Fibroblast of upper back skin (primary cell): ENCODE measurements at places on chromosomes 4 and X.

DNA sequence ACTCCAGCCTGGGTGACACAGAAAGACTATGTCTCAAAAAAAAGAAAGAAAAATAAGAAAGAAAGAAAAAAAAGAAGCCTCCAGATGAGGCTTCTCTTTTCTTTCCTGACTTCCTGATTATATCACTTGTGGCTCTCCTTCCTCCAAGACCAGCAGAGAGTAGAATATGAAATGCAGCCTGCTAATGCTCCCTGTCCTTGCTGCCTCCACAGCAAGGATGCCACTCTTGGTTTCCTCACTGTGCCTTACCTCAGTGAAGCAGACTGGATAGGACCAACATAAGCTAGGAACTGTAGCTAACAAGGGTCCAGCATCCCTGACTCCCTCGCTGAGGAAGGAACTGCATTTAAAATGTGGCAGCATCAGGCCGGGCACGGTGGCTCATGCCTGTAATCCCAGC, 11.7 kb downstream of the SLC25A43 start:
- DNase-seq = no peak

DNA sequence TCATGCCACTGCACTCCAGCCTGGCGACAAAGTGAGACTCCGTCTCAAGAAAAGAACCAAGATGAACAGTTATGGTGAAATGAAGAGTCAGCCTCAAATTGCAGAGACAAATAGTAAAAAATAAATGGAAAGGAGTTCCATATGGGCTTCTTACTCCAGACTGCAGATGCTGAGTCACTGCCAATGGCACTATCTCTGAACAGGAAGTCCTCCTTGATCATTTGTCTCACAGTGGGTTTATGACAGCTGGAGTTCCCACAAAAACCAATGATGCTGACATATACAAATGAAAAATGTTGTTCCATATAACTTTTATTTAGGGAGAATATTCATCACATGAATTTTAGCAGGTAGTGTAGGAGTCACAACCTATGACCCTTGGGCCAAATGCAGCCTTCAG, 631.6 kb downstream of the PCDH18 start:
- DNase-seq = peak; percentile 63

- DNase-seq = no peak
Measured at GRCh38 chr4:58061967-58062366, 951.8 kb upstream of the IGFBP7 start.

DNA sequence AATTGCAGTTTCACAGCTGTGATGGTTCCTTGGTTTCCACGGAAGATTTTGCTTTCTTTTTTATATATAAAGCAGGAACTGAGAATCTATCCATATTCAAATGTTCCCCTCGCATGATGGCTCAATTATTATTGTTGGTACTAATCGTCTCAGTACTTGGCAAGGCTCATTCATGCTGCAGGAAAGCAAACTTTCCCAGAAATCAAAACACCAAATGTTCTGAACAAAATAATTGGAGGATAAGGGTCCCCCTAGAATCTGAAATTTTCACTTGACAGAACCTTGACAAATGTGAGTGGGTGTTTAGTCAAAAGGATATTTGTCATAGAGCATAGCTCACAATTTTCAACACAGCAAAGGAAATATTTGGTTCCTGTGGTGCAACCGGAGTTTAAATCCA, 1598.6 kb upstream of the PCDH7 start:
- no peak for DNase-seq

- DNase-seq = peak; percentile 12
Measured at GRCh38 chr4:189117426-189117825, 823.2 kb upstream of the FRG1 start.

DNA sequence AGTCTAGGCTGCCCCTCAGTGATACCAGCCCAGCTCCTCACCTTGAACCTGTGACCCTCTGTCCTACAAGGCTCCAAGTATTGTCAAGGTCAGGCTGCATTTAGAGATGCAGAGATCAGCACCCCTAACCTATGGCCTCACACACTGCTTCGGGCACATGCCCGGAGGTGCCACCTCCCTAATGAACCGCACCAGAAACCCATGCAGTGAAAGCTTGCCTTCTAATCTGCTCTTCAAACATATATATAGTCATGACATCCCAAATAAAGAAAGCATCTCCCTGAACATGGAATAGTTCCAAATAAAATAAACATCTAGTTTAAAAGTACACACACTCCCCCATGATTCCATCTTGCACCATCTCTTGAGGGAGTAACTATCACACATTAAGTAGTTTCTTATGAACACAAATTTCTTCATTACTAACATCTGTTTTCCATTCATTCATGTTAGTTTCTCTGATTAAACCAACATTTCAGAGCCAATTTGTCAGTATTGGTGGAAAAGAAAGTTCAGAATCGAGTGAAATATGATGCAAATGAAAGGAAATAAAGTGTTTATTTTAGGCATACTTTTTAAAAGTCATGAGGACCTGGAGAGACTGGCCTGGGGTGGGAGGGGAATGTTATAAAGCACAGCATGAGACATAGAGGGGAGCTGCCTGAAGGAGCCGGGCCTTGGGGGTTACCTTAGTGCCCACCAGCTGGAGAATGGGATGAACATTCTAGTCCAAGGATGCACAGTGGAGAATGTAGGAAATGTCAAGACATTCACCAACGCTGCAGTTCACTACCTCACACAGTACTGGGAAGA, 19.2 kb downstream of the CC2D2A start:
- DNase-seq = peak; percentile 83

DNA sequence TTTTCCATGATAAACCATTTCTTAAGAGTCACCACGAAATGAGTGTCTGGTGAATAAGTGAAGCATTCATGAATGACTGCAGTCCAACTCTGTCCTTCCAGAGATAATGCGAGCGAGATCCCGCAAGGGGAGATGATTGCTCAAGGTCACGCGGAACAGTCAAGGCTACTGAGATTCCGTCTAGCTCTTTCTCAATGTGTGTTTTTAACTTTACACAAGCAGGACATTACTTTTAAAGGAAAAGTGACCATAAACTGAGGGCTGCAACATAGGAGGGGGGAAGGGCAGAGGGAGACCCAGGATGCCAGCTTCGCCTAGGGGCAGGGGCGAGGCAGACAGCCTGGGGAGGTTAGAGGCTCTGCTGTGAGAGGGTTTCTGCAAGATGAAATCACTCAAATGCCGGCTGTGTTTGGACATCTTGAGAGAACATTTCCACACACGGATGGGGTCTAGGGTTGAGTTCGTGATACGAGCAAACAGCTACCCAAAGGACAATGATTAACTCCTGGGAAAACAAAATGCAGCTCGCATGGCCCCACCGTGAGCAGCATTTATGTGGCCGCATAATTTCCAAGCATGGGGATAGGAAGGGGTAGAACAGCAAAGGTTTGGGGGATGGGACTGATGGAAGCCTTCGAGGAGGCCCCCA, 23.8 kb upstream of the CCNQ start:
- DNase-seq = no peak

- no peak for DNase-seq
Measured at GRCh38 chr4:152374153-152374552, 161.7 kb downstream of the FBXW7 start.

GRCh38 chrX:149846789-149847188, 34.2 kb upstream of the MAGEA8 start:
- DNase-seq = no peak

DNA sequence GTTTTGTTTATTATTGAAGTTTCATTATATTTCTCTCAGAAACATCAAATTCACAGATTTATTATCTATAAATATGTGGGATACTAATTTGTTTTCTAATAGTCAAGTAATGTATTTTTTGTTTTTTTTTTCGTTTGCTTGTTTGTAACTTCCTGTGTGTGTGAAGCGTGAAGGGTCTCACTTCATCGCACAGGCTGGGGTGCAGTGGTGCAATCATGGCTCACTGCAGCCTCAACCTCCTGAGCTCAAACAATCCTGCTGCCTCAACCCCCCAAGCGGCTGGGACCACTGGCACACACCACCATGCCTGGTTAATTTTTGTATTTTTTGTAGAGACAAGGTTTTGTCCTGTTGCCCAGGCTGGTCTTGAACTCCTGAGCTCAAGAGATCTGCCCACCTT, 55.1 kb downstream of the SH3RF1 start:
- no peak for DNase-seq

DNA sequence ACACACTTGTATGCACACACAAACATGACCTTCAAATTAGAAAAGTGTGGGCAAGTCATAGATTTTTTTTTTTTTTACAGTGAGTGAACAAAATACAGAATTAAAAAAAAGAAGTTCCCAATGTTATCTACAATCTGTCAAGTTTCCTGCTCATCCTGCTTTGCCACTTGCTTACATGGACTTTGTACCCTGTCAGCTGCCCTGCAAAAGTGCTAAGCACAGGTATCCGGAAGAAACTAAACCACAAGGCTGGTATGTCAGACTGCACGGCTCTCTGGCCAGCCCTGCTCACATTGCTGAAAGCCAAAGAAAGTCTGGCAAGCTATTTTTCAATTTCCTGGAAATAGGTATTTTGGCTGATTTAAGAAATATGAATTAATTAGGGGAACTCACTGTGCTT, 38.9 kb upstream of the BCLAF3 start:
- DNase-seq = no peak

GRCh38 chrX:118872102-118872566, 48.5 kb downstream of the ZCCHC12 start:
- DNase-seq = no peak

- no peak for DNase-seq
Measured at GRCh38 chr4:139841464-139842195, 176.0 kb downstream of the MGST2 start.

GRCh38 chr4:14368391-14368790, 633.9 kb upstream of the CPEB2 start:
- DNase-seq = no peak

- DNase-seq = no peak
Measured at GRCh38 chrX:110863883-110864282, 68.3 kb upstream of the CHRDL1 start.

DNA sequence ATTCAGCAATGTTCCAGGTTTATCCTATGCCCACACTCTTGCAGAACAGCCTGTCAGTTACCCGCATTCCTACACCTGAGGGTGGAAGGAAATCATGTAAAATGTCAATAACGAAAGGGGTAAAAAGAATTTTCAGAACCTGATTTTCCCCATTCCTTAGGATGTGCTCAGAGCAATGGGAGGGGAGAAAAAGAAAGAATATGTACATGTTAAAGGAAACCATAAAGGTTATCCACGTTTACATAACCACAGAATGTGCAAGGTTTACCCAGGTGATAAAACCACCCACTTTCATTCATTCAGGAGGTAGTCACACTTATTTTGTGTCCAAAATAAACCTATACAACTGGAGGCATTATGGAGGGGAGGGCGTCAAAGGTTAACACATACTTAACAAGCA, 335.5 kb downstream of the ZNF674 start:
- DNase-seq = no peak

DNA sequence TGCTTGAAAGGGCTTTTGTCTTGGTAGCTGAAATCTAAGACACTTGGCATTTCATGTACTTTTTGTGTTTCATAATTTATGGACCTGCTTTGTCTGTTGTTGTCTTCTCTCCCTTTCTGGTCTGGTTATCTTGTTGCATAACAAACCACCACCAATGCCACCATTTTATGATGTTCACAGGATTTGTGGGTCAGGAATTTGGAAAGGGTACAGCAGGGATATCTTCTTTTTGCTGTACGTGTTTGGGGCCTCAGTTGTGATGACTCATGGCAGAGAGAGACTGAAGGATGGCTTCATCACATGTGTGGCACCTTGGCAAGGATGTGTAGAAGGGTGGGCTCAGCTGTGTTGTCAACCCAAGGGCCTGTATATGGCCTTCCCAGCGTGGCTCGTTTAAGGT, 35.2 kb downstream of the KDM6A start:
- DNase-seq = no peak

GRCh38 chr4:38466401-38466800, 197.6 kb upstream of the KLF3 start:
- no peak for DNase-seq

- no peak for DNase-seq
Measured at GRCh38 chrX:153719238-153719637, 4.9 kb downstream of the BCAP31 start.

GRCh38 chr4:128571747-128572146, 237.8 kb upstream of the JADE1 start:
- DNase-seq = peak; percentile 92

GRCh38 chr4:3437582-3437936, 4.2 kb upstream of the HGFAC start:
- DNase-seq = no peak

- DNase-seq = no peak
Measured at GRCh38 chrX:153200462-153200861, 21.4 kb downstream of the MAGEA1 start.

GRCh38 chrX:137982472-137983172, 416.7 kb downstream of the ZIC3 start:
- DNase-seq = no peak

DNA sequence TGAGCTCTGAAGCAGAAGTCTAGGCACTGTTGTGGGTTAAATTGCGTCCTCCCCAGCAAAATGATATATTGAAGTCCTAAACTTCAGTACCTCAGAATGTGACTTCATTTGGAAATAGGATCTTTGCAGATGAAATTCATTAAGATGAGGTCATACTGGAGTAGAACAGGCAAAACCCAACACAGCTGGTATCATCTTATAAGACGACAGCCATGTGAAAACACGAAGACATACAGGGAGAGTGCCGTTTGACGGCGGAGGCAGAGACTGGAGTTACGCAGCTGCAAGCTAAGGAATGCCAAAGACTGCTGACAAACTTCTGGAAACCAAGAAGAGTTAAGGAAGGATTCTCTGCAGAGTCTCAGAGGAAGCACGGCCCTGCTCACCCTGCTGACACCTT, 241.5 kb downstream of the MAML3 start:
- peak; percentile 49 for DNase-seq

- DNase-seq = no peak
Measured at GRCh38 chr4:97349468-97350186, 793.6 kb downstream of the STPG2 start.

DNA sequence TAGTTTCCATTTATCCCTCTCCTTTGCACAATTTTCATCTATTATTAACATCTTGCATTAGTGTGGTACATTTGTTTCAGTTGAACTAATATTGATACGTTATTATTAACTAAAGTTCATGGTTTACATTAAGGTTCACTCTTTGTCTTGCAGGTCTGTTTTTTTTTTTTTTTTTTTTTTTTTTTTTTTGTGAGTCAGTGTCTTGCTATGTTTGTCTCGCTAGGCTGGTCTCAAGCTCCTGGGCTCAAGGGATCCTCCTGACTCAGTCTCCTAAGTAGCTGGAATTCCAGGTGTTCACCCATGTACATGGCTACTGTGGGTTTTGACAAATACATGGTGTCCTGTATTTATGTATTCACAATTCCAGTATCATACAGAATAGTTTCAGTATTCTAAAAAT, 6.8 kb downstream of the TBC1D19 start:
- DNase-seq = peak; percentile 57

DNA sequence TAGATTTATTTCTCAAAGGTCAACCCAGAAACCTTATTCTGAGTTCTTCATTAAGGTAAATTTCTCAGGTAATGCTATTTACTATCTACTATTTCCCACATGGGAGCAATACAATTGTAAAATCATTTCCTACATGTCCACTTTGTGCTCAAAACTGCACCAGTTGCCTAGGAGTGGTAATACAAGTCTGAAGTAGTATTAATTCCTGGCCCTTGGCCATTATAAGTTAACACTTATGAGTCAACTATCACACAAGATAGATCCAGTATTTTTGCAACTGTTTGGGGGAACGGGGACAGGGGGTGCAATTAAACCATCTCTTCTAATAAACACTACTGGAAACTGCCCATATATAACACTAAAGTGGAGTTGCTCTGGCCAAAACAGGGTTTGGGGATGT, 48.9 kb downstream of the ACSL4 start:
- peak; percentile 7 for DNase-seq
